Aorta (tissue), 5 donors: ENCODE measurements at places on chromosomes 1 and 21. TPM values are rescaled to one million over a fixed set of nuclear protein-coding genes. Genes with fewer than 3 reads are reported as not detected.

ADAMTSL4 gene
- total RNA-seq, result 98.0 TPM

TTC22 gene
- not detected for total RNA-seq

BRINP3 gene
- not detected for total RNA-seq

MTMR11 gene
- total RNA-seq, result 55.4 TPM

SLC1A7 gene
- 1.4 TPM for total RNA-seq

C1orf116 gene
- 0.13 TPM for total RNA-seq

USF1 gene
- total RNA-seq, result 67.0 TPM

HIPK1 gene
- total RNA-seq, result 75.3 TPM

WNT2B gene
- 5.8 TPM for total RNA-seq

SLC19A2 gene
- total RNA-seq, result 26.9 TPM

KRTAP19-1 gene
- not detected for total RNA-seq

- DNase-seq, result no peak
These were observed 70.3 kb downstream of the KIF1B start for GRCh38 chr1:10280439-10281350.

DNA sequence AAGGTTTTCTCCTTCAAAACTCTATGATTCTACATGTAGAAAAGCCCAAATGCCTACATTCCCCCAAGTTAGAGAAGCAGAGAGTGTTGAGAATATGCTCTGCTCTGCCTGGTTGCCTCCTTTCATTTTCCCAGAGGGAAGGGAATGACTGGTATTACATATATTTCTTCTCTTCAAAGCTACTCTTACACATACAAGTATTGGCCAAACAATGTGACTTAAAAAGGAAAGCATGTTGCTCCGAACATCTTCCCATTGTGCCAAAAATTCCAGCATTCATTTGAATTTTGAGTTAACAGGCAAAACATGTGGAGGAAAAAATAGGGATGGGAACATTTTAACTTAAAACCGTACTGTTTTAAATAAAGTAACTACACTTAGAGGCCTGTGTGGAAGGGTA, 125.2 kb downstream of the COQ8A start:
- DNase-seq, result no peak

GRCh38 chr1:173590557-173590956, 12.3 kb downstream of the SLC9C2 start:
- no peak for DNase-seq

DNA sequence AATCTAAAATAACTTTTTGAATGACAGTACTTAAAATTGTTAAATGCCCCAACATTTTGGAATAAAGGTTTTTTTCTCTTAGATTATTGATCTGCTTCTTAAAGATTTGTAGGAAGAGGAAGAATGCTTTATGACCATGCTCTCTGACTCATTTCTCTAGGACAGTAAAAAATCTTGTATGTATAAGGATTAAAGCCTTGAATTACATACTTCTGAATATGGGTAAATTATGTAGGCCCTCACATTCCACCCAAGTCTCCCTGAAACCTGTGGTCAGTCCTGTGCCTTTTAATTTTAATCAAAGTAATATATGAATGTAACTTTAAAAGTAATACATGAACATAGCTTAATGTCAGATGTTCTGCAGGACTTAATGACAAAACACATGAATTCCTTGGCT, 50.5 kb downstream of the ABCD3 start:
- DNase-seq, result no peak

- DNase-seq, result no peak
These were observed 15.3 kb downstream of the VPS13D start for GRCh38 chr1:12245116-12245515.

DNA sequence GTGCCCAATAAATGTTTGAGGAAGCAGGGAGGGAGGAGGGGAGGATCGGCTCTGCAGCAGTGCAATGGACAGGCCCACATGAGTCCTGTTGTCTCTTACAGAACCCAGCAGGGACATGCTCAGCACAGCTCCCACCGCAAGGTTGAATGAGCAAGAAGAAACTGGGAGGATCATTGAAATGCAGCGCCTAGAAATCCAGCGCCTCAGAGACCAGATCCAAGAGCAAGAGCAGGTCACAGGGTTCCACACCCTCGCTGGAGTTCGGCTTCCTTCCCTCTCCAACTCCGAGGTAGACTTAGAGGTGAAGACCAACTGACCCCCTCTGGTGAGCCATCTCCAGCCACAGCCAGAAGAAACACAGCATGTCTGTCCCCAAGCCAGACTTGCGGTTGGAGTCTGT, 15.9 kb upstream of the TMEM125 start:
- DNase-seq, result no peak

DNA sequence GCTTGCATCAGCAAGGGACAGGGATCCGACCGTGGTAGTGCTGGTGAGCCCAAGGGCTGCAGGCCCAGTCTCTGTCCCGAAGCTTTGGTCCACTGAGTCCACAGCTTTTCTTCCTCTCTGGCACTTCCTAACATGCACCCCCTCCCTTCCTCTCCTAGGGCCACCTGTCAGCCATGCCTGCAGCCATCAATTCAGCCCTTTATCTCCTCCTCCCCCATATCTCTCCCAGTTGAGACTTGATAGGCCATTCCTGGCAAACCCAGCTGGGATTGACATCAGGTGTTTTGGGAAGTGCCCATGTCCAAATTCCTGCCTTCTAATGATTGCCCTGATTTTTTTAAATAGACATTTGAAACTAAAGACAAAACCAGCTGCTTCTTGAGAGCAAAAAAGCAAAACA, 25.6 kb downstream of the HLX start:
- DNase-seq, result no peak

DNA sequence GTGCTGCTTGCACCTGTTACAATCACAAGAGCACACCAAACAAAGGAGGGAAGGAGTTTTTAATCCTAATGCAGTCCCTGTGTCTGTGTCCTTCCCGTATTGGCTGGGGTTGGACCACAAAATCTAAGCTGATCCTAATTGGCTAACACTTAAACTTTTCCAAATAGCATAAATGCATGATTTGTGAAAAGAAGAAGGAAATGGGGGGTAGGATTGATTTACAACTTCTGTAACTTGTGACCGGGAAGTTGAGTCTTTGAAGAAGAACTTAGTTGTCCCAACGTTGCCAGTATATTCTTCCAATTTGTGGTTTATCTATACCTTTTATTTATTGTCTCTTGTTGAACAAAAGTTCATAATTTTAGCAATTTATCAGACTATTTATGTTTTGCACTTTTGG, 11.8 kb upstream of the IPP start:
- DNase-seq, result no peak

DNA sequence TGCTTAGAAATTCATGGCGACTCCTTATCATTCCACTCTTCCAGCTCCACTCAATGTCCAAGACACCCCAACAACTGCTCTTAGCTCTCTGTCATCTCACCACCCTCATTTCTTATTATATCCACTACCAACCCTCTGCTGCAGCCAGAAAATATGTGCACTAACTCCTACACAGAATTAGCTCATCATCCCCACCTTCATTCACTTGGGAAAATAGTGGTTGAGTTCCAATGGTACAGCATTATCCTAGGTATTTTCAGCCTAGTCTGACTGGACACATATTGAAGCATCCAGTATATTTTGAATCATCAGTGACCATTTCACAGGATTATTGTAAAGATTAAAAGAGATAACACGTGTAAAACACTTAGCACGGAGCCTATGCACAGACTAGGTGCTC, 16.7 kb upstream of the VSIG8 start:
- DNase-seq, result no peak

DNA sequence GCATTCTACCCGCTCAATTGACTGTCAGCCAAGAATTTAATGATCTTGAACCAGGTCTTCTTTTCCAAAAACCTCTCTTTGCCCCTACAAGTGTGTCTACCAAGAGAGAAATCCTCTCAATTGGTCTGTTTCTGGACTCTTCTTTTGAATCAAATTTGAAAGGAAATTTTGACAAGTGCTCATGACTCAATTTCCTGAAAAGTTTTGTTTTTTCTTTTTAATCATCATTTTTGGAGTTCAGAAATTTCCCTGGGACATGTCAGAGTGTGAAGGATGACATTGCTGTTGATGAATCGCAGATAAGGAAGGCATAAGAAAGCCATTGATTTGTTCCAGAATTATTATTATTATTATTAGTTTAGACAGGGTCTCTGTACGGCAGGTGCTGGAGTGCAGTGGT, 88.2 kb upstream of the AKT3 start:
- no peak for DNase-seq

DNA sequence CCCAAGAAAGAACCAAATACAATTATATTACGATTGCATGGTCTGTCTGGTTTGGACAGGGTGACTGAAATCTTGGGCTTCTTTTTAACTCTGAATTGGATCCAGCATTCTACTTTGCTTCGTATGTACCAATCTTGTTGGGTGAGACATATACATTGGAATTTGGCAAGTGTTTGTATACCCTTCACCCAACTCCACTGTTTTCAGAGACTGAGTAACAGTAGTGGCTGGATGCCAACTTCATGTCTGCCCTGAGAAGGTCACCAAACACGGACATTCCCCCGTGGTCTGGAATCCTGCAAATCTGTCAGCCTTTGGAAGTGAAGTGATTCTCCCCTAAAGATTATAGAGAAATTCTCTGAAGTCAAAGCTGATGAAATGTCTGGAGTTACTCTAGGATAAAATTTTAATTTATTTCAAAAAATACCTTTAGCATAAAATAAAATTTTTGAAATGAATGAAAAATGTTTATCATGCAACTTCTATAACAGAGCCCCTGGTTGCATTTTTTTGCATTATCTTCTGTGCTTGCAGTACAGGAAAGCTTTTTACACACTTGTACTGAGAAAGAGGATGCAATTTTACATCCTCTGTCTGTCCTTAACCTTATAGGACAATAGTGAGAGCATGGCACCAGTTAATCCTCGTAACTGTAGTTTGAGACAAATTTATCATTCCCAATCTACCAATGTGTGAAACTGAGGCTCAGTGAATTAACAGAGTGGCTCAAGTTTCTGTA, 201.8 kb downstream of the DISC1 start:
- DNase-seq, result no peak

- DNase-seq, result no peak
These were observed 29.0 kb upstream of the PRRX1 start for GRCh38 chr1:170634824-170635410.

DNA sequence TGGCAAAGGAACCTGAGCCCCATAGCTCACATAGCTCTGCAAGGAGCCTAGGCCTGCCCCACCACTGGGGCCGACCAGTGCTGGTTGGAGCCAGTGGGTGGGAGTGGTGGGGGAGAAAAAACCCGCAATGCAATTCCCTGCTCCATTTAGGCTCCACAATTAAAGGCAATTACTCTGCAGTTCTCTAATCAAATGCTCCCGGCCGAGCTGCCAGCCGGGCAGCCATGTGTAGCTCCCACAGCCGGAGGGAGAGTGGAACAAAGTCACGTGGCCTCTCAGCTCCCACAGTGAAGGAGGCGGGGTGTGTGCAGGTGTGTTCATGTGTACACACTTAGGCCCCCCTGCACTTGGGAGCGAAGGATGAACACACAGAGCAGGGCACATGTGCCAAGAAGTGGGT, 81.6 kb downstream of the KIRREL1 start:
- DNase-seq, result no peak
